ENCODE measurements at places on chromosomes 2 and 18.

DNA sequence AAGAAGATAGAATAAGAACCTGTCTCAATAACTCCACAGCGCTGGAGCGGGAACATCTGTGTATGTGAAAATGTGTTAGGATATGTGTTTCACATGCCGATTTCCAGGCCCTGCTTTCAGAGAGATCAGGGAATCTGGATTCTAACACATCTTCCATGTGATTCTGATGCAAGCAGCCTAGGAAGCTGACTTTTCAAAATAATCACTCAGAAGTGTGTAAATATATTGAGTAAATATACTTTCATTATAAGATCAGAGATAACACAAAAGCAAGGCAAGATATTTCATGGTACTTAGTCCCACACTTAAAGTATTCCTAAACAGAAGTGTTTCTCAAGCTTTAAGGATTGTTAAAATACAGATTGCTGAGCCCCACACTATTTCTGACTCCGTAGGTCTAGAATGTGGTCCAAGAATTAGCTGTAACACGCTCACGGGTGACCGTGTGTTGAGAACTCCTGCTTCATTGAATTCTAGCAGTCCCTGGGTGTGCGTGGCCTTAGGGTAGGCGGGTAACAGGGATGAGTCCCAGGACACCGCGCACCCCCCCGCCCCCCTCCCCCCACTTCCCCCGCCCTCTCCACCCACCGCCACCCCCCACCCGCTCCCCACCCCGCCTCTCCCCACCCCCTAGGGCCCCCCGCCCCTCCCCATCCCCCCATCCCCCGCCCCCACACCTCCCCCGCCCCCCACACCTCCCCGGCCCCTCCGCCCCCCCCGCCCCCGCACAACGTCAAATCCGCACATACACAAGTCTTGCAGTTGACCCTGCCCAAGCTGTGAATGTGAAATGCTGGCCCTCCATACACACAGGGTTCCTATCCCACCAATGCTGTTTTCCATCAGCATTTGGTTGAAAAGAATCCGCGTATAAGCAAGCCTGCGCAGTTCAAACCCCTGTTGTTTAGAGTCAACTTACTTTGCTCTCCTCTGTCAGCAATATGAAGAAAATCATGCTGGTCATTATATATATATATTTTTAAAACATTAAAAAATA lies 94.2 kb upstream of the SLC39A10 start:
- no peak for DNase-seq

DNA sequence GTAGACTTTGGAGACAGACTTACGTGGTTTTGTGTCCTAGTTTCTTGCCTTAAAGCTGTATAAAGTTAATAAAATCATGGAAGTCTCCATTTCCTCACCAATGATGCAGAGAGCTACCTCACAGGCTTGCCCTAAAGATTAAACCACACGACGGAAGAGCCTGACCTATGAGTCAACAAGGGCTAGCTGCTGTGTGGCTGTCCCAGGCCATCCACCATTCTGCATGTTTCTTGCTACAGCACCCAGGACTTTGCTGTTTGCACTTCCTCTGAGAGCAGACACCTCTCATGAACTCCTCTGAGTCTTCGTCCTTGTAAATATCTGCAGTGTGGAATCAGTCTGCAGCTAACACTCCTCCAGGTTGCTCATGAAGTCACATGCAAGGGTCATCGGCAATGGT lies 160.0 kb upstream of the TRIB2 start:
- DNase-seq, result peak; percentile 28

- DNase-seq, result no peak
These were observed 39.0 kb downstream of the AQP12A start for GRCh38 chr2:240730501-240731177.

DNA sequence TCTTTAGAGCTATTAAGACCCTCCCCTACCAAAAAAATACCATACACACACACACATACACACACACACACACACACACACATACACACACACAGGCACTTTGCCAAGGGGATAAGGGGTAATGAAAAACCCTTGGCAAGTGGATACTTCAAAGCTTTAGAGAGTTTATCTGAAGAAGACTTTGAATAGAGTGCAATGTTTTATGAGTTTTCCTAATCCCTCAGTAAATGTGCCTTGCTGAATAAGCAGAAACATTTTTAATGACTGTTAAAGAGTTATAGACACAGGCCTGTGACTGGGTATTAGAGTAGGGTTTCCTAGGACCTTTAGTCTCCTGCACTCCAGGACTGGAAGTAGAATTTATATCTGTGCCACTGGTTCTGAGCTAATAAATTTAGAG lies 75.5 kb upstream of the CTAGE1 start:
- DNase-seq, result no peak

GRCh38 chr2:64461271-64462058 lies 7.5 kb downstream of the LGALSL start:
- DNase-seq, result no peak

- no peak for DNase-seq
These were observed 202.4 kb upstream of the SIX2 start for GRCh38 chr2:45211636-45212035.

DNA sequence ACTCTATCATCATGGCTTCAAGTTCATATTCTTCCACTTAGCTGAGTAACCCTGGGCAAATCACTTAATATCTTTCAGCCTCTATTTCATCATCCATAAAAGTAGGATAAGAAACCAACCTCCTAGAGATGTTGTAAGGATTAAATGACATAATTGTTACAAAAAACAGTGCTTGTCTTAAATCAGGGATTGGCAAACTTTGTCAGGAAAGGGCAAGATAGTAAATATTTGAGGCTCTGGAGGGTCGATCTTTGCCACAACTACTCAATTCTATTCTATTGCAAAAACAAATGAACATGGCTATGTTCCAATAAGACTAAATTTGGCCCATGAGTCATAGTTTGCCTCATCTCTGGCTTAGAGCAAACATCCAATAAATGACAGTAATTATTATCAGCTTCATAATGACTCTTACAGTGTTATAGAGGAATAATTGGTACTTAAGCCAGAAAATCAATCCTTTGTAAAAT lies 184.7 kb downstream of the SATB2 start:
- DNase-seq, result peak; percentile 14

GRCh38 chr18:69969491-69969890 lies 21.8 kb upstream of the CD226 start:
- no peak for DNase-seq

DNA sequence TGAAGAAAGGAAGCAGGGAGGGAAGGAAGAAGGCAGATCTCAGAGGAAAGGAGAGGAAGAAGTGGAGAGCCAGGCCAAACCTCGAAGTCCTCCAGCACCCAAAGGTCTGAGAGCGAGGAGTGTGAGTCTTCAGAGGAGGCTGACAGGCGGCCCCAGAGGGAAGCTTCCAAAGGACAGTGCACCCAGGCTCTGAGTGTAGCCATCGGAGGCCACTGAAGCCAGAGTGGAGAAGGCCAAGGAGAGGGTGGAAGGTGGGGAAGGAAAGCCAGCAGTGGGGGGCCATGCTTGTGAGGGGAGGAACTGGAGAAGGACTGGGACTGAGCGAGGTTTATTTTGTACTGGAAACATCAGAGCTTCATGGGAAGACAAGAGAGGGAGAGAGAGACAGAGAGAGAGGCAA lies 6.0 kb downstream of the ATP6V1B1 start:
- DNase-seq, result no peak

GRCh38 chr2:200301953-200302858 lies 4.3 kb upstream of the SPATS2L start:
- DNase-seq, result no peak

DNA sequence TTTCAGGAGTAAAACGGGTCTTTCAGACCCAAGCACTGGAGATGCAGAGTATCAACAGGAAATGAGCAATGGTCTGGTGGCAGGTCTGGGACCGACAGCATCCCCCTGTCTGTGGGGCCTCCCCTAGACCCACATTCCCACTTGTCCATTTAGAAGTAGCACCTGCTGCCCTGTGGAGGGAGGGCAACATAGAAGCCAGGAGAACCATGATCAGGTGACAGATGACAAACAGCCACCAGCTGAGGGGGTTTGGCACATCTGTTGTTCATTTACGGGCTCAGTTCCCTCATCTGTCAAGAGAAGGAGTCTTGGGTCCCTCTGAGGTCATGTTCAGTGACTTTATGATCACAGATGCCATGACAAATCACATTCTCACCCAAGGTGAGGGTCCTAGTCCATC lies 77.9 kb upstream of the SLC66A3 start:
- no peak for DNase-seq

DNA sequence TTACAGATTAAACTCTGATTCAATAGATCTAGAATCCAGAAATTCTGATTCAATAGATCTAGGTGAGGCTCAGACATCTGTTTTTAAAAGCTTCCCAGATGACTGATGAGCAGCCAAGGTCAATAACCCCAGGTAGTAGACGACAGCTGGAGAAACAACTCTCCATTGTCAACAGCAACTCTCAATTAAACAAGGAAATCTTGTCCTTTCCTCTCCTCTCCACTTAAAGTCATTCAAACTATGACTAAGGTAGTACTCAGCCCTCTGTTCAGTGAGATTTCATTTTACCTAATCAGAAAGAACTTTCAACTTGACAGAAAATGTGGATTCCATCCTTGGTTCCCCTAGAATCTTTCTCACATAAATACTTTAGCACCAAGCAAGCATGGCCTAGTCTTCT lies 94.6 kb upstream of the SCG2 start:
- DNase-seq, result peak; percentile 41

GRCh38 chr2:134247679-134248078 lies 6.2 kb upstream of the MGAT5 start:
- no peak for DNase-seq

DNA sequence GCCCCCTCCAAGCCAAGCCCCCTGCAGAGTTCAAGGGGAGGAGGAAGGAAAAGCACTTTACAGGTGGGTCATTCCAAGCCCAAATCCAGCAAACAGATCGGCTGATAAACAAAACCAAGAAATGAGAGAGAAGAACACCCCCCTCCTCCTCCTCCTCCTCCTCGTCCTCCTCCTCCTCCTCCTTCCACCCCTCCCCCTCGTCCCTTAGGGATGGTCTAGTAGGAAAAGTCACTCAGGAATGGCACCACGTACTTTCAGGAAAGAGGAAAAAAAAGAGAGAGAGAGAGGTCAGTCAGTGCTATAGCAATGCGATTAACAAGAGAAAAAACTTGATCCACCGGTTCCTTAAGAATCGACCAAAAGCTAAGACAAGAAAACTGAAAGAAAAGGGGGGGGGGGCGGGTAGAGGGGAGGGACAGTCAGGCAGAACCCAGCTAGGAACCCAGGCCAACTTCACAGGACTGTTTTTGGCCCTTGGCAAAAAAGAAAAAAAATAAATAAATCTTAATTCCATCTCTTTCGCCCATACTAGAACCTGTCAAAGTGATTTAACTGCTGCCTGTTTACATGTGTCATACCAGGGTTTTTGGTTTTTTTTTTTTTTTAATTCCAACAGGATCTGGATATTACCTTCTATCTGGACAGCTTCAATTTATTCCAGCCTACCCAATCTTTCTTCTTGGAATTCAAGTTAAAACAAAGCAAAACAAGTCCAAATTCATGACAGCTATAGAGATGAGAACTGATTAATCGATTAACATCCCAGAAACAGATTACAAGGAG lies 906 bp downstream of the IKZF2 start:
- DNase-seq, result no peak

- DNase-seq, result no peak
These were observed 23.7 kb downstream of the RNF125 start for GRCh38 chr18:32042337-32042736.

DNA sequence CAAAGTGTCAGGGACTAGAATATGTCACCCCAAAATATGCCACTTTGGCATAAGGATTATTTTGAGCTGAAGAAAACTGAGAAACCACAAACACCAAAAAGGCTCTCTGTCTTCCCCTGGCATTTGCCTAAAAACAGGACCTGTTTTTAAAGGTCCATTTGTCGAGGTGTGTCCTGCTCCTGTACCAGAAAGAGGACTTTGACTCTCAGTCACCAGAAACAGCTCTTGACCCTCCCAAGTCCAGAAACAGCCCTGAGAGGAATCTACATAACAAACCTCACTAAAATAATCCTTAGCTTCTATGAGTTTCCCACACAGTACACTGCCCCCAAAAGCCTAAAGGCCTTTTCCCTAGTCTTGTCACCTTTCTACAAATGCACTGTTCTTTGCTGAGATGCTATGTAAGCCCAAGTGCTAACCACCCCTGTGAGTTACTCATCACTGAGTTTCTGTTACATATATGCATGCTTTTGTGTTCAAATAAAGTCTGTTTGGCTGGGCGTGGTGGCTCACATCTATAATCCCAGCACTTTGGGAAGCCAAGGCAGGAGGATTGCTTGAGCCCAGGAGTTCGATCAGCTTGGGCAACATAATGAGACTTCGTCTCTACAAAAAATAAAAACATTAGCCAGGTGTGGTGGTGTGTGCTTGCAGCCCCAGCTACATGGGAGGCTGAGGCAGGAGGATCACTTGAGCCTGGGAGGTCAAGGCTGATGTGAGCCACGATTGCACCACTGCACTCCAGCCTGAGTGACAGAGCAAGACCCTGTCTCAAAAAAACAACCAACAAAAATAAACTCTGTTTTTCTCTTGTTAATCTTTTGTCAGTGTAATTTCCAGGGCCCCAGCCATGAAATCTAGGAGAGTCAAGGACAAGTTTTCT lies 55.2 kb downstream of the RPL31 start:
- DNase-seq, result no peak

Measured in COLO829 (cell line).